GF-D8 (cell line): ENCODE measurements at places on chromosomes 2 and 18.

GRCh38 chr2:111101592-111101991 is 19.1 kb upstream of the BCL2L11 start:
- DNase-seq: no peak

GRCh38 chr2:181723731-181724130 is 43.4 kb upstream of the NEUROD1 start:
- DNase-seq: no peak

DNA sequence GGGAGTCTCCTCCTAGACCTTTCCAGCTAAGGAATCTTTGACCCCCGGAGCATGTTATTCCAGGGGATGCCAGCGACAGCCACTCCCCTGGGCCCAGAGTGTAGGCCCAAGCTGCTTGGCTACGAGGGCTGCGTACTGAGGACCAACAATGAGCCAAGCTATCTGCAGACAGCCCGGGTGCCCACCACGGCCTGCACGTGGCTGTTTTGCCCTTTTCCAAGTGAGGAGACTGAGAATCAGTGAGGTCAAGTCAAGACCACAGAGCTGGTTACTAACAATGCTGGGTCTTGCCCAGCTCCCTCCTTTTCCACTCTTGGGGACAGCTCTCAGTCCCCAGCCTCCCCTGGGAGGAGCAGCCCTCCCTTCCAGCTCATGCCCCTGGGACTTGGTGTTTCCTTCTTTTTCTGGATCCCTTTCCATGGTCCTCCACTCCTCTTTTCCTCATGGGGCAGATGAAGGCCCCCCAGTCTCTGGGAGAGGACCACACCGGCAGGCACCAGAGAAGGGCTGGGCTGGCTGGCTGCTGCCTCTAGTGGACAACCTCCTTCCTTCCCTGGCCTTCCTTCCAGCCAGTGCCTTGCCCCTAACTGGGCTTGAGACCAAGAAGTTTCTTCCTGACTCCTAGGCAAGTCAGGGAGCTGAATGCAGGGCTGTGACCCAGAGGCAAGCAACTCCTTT is 550 bp upstream of the MALL start:
- DNase-seq: no peak

GRCh38 chr2:18831916-18832510 is 242.6 kb upstream of the NT5C1B start:
- DNase-seq: no peak

DNA sequence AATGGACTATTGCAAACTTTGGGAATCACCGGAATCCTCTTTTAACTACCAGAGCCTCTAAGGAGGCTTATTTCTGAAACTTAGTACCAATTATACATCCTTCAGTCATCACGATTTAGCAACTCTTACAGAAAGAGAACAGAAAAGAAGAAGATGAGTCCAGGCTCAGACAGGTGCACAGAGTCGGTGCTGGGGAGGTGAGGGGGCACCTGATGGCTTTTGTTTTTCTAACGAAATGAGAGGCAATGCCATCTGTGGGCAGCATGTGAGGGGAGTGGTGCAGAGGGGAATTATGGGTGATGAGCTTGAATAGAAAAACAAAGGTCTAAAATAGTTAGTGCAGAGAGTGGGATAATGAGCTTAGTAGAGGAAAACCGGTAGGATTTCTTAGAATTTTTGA is 522.6 kb downstream of the CMPK2 start:
- DNase-seq: no peak

DNA sequence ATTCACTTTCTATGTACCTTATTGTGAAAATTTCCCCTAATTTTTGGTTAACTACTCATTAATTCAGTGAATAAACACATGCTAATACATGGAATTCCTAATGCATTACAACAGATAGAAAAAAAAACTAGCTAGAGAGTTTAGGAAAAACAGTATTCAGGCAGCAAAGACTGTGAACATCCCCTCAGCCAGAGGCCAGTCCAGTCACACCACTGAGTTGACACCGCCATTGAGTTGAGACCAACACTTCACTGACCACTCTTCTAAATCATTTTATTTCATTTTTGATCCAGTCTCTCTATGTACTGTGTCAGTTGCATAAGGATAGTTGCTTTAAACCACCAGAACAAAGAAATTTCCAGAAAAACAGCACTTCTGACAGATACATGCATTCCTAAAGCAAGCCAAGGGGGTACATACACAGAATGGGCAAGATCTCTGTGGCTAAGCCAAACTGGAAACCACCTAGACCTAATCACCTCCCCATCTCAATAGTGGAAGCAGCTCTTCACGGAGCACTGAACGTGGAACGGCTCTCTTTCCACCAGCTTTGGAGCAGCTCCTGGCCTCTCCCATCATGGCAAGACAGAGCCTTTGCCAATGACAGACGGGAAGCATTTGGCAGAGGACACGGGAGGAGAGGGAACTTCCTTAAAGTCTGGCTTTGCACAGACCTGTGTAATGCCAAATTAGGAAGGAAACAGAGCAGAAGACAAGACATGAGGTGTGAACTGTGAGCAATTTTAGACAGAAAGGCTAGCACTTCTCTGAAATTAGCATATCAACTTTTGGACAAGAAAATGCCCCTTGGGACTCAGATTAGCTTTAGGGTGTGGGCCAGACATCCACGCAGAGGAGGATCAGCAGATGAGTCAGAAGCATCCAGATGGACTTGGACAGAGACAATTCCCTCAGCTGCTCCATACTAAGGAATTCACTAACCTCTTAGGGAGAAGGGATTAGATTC is 36.4 kb downstream of the CACNB4 start:
- peak; percentile 24 for DNase-seq

- no peak for DNase-seq
These were observed 88.0 kb downstream of the FTCDNL1 start for GRCh38 chr2:199762963-199763362.

DNA sequence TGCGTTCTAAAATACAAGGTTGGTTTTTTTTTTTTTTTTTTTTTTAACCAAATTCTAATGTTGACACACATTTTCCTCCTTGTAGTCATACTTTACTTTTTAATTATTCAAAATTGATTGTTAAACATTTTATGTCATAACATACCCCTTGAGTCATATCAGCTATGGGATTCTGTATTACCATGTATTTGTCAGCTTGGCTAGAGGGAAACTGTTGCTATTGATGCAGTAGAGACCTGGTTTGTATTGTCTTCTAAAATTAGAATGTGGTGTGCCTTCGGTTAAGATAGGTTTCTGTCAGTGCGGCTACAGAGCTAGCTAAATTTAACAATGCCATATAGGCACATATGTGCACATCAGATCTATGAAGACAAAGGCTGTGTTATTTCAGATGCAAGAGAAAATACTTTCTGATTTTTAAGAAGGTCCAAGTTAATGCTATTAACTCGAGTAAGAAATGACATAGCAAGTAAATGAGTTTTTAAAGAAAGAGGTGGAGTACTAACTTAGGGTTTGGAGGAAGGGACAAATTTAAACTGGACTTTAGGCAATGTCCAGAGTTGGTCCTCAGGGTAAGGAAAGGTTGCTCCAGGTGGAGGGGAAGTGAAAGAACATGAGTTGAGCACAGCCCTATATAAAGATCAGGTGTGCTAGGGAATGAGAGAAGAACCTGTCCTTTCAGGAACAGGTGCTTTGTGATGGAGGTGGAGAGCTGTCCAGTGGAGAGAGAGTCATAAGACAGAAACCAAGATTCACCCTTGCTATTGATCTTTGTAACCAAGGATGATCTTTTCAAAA is 152.3 kb downstream of the PRPF40A start:
- no peak for DNase-seq

GRCh38 chr2:134282629-134283400 is 28.9 kb downstream of the MGAT5 start:
- DNase-seq: no peak

DNA sequence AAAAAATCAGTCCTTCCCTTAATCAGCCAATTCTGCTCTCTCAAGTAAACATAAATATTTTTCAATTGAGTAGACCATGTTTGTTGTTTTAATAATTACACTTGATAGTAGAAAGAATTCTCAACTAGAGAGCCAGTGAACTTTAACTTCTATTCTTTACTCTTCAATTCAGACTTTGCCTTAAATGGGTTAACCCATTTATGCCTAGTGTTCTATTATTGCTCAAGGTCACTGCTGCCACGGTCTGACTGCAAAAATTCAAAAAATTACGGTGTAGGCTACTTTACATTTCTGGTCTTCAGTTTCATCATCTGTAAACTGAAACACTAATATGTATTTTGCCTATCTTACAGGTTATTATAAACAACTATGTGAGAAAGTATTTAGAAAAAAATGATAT is 103.1 kb downstream of the TLK1 start:
- no peak for DNase-seq

- no peak for DNase-seq
These were observed 6.2 kb downstream of the ST8SIA5 start for GRCh38 chr18:46750626-46751025.

- no peak for DNase-seq
These were observed 159.4 kb downstream of the DIS3L2 start for GRCh38 chr2:232120911-232121310.

DNA sequence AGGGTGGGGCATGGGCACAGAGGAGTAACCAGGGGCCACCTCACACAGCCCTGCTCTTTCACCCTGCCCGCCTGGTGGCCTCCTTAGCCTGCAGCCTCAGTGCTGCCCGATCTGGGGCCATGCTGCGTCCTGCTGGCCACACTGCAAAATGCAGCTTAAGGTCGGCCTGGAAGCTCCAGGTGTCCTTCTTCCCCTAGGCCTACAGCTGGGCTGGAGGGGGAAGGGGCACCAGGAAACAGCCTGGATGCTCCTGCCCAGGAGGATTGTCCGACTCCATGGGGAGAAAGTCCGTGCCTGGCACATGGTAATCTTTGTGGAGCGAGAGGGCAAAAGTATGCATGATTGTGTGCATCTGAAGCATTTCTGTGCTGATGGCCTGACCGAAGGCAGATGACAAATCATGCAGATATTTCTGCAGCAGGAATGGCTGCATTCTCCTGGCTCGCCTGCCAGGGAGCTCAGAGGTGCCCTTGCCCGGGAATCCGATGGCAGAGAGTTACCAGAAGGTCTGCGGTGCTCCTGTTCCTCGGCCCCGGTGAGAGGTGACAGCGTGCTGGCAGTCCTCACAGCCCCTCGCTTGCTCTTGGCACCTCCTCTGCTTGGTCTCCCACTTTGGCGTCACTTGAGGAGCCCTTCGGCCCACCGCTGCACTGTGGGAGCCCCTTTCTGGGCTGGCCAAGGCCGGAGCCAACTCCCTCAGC is 12.8 kb upstream of the ALPP start:
- DNase-seq: no peak

DNA sequence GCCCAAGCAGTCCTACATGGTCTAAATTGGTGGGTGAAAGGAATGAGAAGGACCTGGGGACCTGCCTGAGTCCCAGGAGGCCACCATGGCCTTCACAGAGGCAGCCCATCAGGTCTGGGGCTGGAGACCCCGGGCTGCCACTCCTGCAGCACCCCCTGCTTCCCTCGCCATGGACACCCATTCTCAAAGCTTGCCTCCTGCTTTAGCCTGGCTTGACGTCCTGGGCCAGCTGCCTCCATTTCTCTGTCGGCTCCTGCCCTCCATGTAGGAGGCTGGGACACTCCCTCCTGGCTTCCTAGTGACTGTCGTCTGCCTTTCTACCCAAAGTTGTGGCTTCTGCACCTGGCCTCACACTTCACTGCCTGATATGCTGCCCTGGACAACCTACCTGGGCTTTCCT is 198.6 kb downstream of the FAM210A start:
- DNase-seq: no peak

- no peak for DNase-seq
These were observed 1.6 kb upstream of the FHOD3 start for GRCh38 chr18:36295880-36296301.

DNA sequence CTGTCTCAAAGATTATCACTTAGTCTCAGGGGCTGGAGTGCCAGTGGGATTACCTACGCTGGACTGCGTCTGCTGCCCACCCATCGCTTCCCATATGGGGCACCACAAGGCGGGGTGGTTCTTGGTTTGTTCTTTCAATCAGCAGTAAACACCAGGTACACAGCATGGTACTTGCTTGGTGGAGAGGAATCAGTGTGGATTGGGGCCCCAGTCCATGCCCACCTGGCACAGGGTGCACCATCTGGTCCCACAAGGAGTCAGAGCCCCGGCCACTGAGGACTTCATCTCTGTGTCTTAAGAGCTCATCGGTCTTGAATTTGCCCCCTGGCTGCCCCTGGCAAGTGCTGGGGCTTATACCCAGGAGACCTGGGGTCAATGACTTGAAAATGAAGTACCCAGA is 96.2 kb downstream of the GLI2 start:
- DNase-seq: no peak

DNA sequence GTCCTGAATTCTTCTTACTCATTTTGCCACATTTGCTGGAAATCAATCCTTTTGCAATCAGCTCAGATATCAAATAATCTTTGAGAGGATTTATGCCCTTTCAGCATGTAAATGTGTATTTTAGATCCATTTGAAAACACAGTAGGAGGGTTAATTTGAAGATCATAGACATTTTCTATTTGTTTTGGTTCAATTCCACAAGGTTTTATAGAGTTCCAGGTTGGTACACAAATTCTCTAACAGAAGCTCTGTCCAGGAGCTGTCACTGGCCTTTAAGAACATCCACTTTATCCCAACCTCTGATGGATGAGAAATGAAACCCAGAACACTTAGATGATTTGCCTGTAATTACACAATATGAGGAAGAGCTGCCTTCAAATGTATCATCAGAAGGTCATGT is 157.3 kb upstream of the CHAC2 start:
- DNase-seq: no peak

DNA sequence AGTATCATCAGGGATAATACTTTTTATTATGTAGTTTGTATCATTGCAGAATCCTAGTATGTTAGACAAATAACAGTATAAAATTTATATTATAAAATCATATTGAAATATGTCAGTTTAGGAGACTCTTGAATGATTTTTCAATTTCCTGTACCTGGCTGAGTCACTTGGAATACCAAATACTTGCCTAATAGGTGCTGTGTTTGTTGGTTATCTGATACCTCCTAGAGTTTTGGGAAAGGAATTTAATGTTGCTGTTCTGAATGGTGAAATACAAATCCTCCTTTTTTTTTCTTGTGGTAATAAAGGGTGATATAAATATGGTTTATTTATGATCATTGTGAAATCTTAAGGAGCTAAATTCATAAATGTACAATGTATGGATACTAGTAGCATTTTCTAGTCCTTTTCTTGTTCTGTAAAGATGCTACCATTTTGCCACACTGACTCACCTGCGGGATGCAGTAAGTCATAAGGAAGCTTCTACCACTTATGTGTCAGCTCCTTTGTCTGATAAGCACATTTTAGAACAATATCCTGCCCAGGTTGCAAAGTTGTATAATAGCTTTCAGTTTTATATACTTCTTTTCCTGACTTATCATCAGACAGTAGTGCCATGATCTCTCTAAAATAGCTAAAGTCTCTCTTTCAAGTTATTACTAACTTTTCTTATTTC is 465.5 kb downstream of the XIRP2 start:
- DNase-seq: no peak
